ENCODE measurements at places on chromosomes 12 and 14.
A peak's percentile ranks its signal among the peaks of the same experiment; 100 is the strongest.

GRCh38 chr14:90727082-90727481, 89.1 kb downstream of the TTC7B start:
- DNase-seq = no peak

GRCh38 chr14:50312734-50313054, 570 bp downstream of the DMAC2L start:
- no peak for DNase-seq

GRCh38 chr14:65228436-65228835, 126.1 kb upstream of the MAX start:
- DNase-seq = no peak

GRCh38 chr12:132379576-132379975, 50.2 kb upstream of the GALNT9 start:
- no peak for DNase-seq

- DNase-seq = peak; percentile 45
Measured at GRCh38 chr14:68359837-68360552, 432.9 kb downstream of the ZFP36L1 start.

DNA sequence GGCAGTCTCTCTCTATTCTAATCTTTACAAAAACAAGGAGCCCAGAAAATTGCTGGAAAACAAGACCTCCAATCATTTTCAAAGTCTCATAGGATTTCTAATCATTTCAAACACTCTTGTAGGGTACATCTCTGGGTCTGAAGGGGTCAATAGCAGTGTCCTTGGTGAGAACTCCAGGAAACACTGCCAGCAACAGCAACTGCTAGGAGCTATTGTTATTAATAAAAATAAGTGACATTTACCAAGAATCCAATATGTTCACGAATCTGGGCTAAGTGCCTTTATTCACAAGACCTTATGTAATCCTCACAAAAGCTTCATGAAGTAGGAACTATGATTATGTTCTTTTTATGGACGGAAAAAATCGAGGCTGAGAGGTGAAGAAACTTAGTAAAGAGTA, 72.8 kb downstream of the TTC7B start:
- DNase-seq = no peak

DNA sequence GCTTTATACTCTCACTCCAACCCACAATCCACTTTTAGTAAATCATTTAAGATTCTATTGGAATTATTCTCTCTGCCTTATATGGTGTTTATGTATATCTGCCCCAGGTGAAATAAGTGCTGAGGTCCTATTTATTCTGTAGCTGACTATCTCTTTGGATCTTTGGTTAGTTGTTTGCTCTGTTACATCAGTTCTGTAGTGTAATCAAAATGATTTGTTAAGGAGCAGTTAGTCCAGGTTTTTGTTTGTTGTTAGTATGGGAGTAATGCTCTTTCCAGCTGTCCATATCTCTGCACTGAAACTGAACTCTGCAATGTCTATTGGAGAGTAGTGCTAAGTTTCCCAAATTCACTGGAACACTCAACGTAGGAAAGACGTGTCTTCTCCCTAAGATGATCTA, 615.8 kb downstream of the SNAPC1 start:
- no peak for DNase-seq

DNA sequence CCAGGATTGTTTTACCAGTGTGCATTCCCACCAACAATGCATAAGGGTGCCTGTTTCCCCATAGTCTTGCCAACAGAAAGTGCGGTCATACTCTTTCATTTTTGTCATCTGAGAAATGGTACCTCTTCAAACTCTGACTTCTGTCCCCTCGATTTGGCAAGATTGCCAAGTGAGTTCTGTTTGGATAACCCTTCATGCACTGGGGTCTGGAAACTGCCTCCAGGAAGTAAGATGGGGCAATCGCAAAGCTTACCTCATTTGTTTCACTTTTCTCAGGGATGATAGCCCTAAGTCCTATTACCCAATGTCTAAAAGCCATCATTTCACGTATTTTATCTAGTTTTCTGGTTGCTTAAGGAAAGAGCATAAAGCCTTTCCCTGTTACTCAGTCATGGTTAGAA, 28.6 kb upstream of the NR1H4 start:
- no peak for DNase-seq

DNA sequence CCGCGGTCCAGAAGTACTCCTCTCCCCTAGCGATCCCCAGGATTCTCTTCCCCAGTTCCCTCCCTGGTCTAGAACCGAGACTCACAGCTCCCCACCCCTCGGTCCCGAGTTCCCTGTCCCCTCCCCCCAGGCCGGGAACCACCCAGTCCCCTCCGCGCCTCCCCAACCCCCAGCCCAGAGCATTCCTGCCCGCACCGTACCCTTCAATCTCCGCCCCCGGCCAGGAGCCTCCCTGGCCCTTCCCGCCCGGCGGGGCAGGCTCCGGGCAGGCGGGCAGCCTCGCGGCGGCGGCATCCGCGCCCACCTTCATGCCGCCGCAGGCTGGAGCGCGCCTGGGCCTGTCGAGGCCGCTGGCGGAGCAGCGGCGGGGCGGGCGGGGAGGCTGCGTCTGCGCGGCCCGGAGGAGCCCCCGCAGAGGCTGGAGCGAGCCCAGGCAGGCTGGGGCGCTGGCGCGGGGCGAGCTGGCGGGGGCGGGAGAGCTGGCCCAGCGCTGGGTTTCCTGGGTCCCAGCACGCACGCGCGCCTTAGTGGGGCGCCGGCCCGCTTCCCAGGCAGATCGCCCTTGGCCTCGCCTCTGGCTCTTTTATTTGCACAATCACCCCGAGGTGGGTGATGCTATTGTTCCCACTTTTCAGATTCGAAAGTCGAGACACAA, 22.2 kb upstream of the GPR132 start:
- no peak for DNase-seq

- DNase-seq = no peak
Measured at GRCh38 chr14:78227248-78228077, 57.3 kb downstream of the NRXN3 start.

GRCh38 chr12:104220931-104221330, 5.4 kb downstream of the TXNRD1 start:
- DNase-seq = no peak

- no peak for DNase-seq
Measured at GRCh38 chr14:104093366-104094055, 8.0 kb downstream of the ASPG start.

GRCh38 chr14:96095581-96096476, 56.7 kb downstream of the C14orf132 start:
- no peak for DNase-seq

DNA sequence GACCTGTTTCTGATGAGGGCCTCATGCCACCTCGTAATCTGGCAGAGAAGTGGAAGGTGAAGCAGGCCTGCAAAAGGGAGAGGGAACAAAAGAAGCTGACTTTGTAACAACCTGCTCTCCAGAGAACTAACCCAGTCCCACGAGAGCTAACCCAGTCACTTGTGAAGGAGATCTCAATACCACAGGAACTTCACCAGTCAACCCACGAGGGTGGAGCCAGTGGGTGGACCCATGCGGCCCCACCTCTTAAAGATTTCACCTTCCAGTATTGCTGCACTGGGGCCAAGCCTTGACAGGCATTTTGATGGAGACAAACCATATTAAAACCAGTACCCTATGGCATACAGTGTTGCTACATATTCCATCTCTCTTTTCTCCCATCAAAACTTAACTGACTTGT, 55.1 kb downstream of the SERPINA10 start:
- no peak for DNase-seq

DNA sequence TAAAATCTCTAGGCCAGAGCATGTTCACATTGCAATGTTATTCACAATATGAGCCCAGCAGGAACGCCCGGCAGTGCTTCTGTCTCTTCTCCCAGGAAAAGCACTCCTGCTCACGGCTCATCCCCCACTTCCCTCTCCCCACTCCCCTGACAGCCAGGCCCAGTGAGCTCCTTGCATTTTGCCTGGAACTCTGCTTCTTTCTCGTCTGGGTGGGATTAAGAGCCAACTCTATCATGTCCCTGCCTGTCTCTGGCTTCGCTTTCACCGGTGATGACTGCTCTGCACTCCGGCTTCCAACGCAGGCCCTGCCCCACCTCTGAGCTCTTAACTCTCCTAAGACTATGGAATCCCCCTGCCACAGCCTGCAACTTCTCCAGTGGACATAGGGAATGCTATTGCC, 2.5 kb downstream of the PLEK2 start:
- DNase-seq = no peak

- DNase-seq = no peak
Measured at GRCh38 chr12:9820281-9820930, 6.9 kb upstream of the KLRF1 start.

DNA sequence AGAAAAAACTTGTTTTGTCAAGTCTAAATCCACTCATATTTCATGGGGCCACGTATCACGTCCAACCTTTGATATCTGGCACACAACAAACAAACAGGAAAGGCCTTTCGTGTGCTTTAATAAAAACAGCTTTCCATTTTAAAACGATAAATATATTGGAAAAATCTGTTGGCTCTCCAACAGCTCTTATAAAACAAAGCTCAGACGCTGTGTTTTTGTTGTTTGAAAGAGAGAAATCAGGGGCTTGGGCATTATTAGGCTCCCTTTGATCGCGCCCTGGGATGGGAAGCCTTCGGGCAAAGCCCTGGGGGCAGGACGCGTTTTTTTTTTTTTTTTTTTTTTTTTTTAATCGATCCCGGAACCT, 429 bp upstream of the PLEKHA5 start:
- no peak for DNase-seq

GRCh38 chr12:6959805-6960592, 8.8 kb downstream of the PTPN6 start:
- no peak for DNase-seq

GRCh38 chr14:52551696-52552062, 626 bp downstream of the TXNDC16 start:
- DNase-seq = no peak

- DNase-seq = no peak
Measured at GRCh38 chr14:40436551-40436950, 1004.3 kb upstream of the FBXO33 start.

DNA sequence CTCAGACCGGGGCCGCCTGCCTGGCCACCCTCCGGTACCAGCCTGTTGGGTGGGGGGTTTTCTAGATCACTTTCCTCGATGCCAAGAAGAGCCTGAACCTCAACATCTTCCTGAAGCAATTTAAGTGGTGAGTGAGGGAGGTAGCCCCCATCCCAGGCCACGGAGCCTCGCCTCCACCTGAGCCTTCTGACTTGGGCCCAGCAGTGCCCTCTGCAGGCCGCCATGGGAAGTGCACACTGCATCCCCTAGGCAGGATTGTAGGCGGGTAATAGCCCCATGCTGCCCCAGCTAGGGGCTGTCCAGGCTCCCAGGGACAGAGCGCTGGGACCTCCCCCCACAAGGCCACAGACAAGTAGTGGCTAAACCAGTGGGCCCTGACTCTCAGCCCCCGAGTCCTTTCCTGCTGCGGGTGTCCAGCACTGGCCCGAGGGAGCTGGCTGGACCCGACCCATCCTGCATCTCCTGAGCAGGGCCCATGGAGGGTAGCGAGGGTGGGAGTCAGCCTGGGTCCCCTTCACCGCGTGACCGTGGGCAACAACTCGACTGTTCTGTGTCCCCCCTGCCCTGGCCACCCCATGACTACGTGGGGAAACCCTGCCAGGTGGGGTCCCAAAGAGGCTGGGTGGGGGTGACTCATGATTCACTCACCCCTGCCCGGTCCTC, 15.3 kb upstream of the ADSS1 start:
- DNase-seq = no peak

- no peak for DNase-seq
Measured at GRCh38 chr12:54448344-54448743, 25.1 kb downstream of the GTSF1 start.

GRCh38 chr12:91763654-91764370, 381.8 kb downstream of the BTG1 start:
- DNase-seq = no peak

DNA sequence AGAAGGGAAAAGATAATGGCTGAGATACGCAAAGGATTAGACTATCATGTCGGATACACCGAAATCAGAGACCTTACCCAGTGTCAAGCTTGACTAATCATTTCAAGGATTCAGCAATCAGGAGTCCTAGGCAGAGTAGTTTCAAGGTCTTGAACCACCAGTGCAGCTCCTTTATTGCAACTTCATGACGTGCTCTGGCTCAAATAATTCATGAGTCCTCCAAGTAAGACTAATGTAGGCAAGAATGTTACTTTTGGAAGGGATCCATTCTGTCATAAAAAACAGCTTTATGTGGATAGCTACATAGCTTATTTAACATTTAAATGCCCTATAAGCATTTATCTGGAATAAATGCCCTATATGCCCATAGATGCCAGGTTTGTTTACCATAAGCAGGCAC, 123.2 kb downstream of the LMO3 start:
- no peak for DNase-seq

DNA sequence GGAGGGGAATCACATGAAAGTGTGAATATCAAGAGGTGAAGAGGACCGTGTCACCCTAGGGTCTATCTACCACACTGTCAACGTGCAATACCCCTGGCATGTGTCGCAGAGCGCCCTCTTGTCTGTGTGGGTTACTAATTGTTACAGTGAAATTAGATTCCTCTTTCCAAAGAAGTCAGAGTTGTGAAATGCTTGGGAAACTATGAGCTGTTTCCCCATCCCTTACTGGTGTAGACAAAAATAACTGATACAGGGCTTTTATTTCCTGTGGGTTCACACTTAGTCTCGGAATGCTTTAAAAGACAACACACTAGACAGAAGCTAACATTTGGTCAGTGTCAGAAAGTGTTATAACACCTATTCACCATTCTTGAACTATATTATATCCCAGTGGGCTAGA, 597.3 kb downstream of the NRXN3 start:
- no peak for DNase-seq

DNA sequence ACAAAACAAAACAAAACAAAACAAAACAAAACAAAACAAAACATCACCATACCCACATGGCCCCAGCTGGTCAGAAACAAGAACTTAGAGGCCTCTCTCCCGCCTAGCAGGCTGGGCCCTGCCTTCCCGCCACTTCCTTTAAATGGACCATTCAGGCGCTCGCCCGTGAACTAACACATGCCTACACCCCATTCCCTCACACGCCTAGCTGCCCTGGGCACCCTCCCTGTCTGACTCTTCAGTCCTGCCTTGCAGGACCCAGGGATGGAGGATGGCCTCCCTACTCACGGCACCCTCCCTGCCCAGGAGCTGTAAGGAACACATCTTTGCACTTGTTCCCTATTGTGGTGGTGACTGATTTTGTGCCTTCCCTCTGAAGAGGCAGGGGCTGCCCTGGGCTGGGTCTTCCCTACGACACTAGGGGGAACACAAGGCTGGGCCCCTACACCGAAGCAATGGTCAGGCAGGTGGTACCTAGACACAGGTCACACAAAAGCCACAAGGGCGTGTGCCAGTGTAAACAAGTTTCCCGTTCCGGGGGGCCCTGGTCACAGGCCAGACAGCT, 21.5 kb downstream of the P2RX2 start:
- no peak for DNase-seq

Measured in GM04503 (cell line).